ENCODE measurements at places on chromosomes 7 and 10.

DNA sequence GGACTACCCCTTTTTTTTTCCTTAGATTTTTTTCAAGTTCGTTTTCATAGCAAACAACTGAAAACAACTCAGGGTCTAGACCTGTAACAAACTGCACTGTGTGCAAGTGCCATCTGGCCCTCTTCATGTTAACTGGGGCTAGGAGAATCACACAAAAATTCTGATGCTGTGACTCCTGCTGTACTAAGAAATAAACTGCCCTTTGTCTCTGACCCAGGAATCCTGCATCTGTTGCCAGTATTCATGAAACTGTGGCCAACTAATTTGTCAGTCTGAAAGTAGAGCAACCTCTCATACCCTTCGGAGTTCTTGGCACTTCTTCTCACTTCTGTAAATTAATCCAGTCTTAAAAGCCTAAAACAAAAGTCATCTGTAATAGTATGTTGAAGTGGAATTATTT, 218.4 kb upstream of the PCDH15 start:
- no peak for DNase-seq

- DNase-seq, result peak; percentile 72
Observed at GRCh38 chr10:102461187-102462054, 10.1 kb upstream of the C10orf95 start.

- DNase-seq, result no peak
Observed at GRCh38 chr10:118918587-118918986, 110.9 kb upstream of the NANOS1 start.

DNA sequence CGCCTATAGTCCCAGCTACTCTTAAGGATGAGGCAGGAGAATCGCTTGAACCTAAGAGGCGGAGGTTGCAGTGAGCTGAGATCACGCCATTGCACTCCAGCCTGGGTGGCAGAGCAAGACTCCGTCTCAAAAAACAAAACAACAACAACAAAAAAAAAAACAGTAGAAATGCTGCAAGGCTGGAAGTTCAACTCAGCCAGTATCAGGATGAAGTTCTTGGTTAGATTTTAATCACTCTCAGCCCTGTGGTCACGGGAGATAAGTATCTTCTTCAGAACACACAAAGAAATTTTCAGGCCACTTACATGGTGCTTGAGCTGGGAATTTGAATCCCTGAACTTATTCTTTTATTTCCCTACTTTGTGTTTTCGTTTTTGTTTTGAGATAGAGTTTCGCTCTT, 120.4 kb downstream of the MARCHF5 start:
- DNase-seq, result no peak

GRCh38 chr7:106057962-106058927, 53.9 kb downstream of the SYPL1 start:
- no peak for DNase-seq

- no peak for DNase-seq
Observed at GRCh38 chr7:130154131-130154500, 51.1 kb downstream of the TMEM209 start.

- DNase-seq, result peak; percentile 85
Observed at GRCh38 chr7:35839860-35840854, 39.3 kb downstream of the SEPTIN7 start.

DNA sequence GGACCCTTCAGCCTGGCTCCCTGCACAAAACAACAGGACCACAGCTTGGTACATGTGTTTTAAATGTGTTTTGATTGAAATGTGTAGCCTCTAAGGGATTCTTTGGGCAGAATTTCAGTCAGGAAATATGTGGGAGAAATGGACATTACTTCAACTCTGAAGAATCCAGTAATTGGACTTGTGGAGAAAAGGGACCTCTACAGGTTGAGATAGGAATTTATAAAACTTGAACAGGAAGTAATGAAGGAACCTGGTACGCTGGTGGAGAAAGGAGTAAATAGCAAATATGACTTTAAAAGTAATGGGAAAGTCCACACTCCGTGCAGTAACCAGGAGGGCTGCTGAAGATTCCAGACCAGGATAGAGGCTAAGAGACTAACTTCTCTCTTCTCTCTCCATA, 220.5 kb downstream of the LHFPL3 start:
- peak; percentile 2 for DNase-seq

DNA sequence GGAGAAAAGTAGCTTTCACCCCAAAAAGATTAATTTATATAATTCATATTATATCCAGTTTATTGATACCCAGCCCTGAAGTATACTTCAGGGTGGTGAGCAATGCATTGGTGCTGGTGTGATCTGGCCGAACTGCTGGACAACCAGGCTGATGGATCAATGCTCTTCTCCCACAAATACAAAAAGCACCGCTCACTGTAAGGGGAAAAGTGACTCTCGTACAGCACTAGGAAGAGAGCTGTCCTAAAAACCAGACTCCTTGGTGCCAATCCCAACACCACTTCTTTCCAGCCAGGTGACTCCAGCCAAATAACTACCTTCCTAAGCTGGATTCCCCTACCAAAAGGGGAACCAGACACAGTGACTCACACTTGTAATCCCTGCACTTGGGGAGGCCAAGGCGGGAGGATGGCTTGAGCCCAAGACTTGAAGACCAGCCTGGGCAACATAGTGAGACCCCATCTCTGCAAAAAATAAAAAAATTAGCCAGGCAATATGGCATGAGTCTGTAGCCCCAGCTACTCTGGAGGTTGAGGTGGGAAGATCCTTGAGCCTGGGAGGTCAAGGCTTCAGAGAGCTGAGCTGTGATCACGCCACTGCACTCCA, 13.1 kb upstream of the TNPO3 start:
- DNase-seq, result no peak

GRCh38 chr10:118220346-118220850, 121.7 kb downstream of the FAM204A start:
- no peak for DNase-seq

DNA sequence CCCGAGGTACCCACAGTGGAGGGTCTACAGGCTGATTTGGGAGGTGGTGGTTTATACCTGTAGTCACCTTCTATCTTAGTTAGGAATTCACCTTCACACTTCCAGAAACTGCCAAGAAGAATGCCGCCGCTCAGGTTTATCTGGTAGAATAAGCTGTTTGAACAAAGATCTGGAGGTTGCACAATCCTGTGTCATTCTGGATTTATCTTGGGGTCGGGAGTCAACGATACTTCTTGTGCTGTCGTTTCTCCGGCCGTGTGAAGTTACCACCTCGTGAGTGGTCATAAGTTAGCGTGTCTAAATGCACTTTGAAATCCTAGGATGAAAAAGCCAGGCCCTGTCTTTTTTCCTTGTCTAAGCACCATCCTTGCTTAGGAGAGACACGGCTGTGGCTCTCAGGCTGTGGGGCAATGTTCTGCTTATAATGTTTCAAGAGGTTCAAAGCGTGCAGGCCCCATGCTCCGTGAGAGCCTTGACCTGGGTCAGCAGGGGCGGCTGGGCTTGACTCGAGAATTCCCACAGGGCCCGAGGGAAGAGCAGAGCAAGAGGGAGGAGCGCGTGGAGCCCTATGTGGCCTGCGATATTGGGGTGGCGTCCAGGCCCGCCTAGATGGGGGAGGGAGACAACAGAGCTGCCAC, 35.5 kb downstream of the GRIFIN start:
- no peak for DNase-seq

GRCh38 chr10:87750001-87750671, 67.9 kb downstream of the ATAD1 start:
- DNase-seq, result peak; percentile 89

DNA sequence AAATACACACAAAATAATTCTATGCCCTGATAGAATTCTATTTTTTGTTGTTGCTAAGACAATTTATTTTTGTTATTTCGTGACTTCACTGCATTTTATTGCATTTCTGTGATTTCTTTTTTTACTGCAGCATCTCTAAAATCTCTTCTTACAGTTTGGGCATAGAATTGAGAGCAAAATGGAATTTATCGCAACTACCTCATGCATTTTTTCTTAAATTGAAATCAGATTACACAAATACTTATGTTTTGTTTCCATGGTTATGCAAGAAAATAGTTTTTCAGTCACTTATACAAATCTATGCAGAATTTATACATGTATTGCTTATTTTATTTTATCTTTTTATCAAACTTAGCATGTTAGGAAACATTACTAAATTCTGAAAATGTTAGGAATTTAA, 781.8 kb upstream of the LRRTM3 start:
- no peak for DNase-seq

DNA sequence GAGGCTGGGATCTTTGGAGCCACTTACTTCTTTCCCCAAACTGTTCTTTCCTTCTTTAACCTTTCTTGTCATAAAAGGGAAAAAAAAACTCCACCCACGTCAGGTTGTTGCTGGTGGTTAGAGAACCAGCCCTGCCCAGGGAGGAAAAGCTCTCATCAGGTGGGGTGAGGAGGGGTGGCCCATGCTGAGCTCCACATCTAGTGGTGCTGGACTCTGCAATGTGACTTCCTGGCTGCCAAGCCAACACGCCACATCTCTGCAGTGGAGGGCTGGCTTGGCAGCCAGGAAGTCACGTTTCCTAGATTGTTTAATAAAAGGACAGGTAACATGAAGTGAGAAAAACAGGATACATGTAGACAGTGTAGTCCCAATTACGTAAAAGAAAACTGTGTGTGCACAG, 37.4 kb downstream of the WIPF3 start:
- DNase-seq, result no peak

GRCh38 chr7:39733881-39734632, 110.7 kb downstream of the RALA start:
- DNase-seq, result peak; percentile 76
